Head of caudate nucleus (tissue), 42 donors: ENCODE measurements at places on chromosomes 2 and 18.

GRCh38 chr2:126761256-126761980 lies 105.5 kb downstream of the GYPC start:
- DNase-seq, result peak; percentile 21

DNA sequence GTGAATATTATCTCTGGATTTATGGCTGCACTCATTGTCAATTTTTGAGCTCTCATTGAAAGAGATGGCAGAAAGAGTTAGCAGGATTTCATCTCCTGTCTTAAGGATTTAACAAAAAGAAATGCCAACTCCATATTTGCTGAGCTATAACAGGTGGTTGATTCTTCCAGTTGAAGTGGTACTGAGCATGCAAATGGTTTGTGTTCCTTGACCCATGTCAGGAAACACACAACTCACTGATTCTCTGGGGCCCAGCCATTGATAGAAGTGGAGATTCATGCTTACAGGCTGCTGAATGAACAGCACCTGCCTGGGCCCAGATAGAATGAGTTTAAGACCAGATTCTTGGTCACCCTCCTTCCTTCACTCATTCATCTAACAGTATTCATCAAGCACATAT lies 128.8 kb downstream of the CERS6 start:
- DNase-seq, result no peak

- no peak for DNase-seq
Measured at GRCh38 chr2:24515335-24515734, 24.3 kb downstream of the NCOA1 start.

DNA sequence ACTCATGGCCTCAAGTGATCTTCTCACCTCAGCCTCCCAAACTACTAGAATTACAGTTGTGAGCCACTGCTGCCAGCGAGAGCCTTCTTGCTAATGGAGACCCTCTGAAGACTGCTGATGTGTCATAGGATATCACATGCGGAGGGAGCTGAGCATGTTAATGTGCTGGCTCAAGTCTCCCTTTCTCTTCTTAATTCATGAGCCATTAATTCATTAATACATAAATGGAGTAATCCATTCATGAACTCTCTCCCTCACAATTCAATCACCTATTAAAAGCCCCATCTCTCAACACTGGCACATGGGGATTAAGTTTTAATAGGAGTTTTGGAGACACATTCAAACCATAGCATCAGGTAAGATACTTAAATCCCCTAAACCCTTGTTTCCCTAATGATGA lies 54.8 kb downstream of the SYT4 start:
- no peak for DNase-seq

GRCh38 chr2:56889738-56890137 lies 705.9 kb downstream of the CCDC85A start:
- no peak for DNase-seq

GRCh38 chr2:7567646-7568045 lies 650.4 kb downstream of the RNF144A start:
- no peak for DNase-seq

GRCh38 chr18:26791676-26792075 lies 73.8 kb downstream of the AQP4 start:
- no peak for DNase-seq

GRCh38 chr2:72222829-72223564 lies 75.3 kb upstream of the CYP26B1 start:
- DNase-seq, result no peak

- no peak for DNase-seq
Measured at GRCh38 chr2:20930928-20931327, 108.0 kb upstream of the LDAH start.

DNA sequence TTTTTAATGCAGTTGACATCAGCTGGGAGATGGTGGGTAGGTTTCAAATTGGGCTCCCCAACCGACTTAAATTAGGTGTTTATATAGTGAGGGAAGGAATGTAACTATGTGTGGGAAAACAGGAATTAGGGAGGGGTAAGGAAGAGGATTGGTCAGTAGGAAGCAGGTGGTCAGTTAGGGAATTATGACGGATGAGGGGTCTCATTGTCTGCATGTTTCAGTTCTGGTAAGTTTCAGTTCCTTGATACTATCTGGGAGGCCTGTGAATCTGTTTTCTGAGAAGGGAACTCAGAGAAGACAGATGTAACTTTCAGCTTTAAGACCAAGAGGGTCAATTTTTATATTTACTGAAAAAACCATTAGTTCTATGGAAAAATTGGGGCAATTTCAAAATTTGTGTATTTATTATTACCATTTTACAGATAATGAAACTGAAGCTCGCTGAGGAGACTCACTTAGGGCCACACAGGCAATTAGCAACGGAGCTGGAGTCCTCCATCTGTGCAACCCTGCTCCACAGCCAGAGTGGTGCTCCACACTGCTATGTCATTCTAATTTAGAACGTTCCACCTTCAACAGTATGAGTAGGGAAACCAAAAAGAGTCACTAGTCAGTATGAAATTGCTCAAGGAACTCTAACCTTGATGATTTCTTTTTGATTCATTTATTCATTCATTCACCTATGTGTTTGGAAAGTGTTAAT lies 36.0 kb upstream of the CCDC195 start:
- DNase-seq, result no peak

GRCh38 chr2:63555931-63556330 lies 32.3 kb downstream of the WDPCP start:
- DNase-seq, result no peak

DNA sequence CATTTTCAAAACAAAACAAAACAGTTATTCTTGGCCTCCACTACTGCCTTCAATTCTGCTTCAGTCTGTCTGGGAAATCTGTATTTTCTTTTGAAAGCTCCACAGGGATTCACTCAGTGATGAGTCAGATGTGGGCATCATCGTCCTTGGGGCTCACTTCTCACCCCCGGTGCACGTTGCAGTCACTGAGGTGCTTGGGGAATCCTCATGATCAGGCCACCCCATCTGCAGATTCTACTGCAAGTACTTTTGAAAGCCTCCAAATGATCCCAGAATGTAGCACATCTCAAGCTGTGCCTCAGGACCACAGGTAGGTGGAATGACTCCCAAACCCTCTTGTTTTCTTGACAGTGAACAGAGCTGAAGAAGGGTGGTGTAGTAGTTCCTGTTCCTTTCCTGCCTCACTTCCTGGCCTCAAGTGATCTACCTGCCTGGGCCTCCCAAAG lies 34.3 kb downstream of the LPIN2 start:
- no peak for DNase-seq

- no peak for DNase-seq
Measured at GRCh38 chr2:96547203-96547641, 10.7 kb downstream of the ARID5A start.

GRCh38 chr18:65735155-65735554 lies 15.7 kb upstream of the CDH7 start:
- DNase-seq, result no peak

DNA sequence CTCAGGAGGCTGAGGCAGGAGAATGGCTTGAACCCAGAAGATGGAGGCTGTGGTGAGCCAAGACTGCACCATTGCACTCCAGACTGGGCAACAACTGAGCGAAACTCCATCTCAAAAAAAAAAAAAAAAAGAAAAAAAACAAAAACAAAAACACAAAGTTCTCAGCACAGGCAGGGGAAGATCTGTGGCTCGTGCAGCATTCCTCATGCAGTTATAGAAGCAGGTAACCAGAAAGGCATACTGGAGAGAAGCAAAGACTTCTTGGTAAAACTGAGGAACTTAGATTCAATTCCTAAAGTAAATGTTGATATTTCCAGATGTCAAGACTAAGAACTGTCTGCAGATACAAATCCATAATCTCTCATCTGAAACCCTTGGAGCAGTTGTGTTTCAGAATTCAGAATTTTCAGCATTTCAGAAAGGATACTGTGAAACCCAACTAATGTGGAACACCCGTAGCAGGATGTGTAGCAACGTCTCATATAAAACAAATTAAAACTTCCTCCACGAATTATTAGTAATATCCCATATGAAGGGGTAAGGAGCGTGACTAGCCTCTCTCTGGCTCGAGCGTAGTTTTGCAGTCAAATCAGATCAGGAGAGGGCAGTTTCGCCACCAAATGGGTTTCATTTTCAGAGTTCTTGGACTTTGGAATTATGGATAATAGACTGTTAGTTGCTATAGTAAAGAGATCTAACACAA lies 13.2 kb upstream of the SLC25A52 start:
- no peak for DNase-seq
